ENCODE measurements at places on chromosomes 2 and 18. TPM values are rescaled to one million over a fixed set of nuclear protein-coding genes. Genes with fewer than 3 reads are reported as not detected.
A peak's percentile ranks its signal among the peaks of the same experiment; 100 is the strongest.

- no peak for DNase-seq
These were observed 12.7 kb upstream of the EFR3B start for GRCh38 chr2:25029183-25029554.

GRCh38 chr2:83186105-83186760 is 1272.8 kb downstream of the SUCLG1 start:
- DNase-seq: no peak

The PLCL1 gene
- 78.6 TPM for total RNA-seq

- no peak for DNase-seq
These were observed 34.4 kb downstream of the TEX51 start for GRCh38 chr2:126932966-126933710.

GRCh38 chr2:18777250-18777812 is 188.0 kb upstream of the NT5C1B start:
- DNase-seq: no peak

DNA sequence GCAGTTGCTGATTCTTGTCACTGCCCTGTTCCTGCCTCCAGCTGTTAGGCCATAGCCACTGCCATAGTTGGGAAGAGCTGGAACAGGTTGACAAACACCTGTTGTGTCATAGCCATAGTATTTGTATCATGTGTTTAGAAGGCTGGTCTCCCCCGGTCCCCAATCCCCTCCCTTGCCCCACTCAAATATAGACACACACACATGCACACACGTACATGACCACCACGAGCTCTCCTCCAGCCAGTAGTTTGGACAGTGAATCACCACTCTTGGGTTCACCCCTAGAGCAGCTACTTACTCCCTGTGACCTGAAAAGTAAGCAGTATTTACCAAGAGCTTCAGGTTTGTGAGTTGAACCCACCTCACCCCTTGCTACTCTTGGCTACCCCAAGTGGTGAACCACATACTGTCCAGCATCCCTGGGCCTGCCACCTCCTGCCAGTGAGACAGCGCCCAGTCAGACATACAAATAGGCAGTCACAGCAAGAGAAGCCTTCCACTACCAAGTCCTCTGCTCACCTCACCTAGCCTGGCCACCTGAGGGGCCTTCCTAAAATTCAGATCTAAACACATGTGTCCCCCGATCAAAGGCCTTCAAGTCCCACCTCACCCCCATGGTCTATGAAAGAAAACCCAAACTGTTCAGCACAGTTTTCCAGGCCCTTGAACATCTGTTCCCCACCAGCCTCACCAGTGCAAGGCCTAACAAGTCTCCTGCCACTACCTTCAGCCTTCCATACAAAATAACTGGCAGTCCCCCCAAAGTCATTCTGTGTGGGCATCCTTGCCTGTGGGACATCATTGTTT is 7.1 kb downstream of the PCBP1 start:
- DNase-seq: no peak

DNA sequence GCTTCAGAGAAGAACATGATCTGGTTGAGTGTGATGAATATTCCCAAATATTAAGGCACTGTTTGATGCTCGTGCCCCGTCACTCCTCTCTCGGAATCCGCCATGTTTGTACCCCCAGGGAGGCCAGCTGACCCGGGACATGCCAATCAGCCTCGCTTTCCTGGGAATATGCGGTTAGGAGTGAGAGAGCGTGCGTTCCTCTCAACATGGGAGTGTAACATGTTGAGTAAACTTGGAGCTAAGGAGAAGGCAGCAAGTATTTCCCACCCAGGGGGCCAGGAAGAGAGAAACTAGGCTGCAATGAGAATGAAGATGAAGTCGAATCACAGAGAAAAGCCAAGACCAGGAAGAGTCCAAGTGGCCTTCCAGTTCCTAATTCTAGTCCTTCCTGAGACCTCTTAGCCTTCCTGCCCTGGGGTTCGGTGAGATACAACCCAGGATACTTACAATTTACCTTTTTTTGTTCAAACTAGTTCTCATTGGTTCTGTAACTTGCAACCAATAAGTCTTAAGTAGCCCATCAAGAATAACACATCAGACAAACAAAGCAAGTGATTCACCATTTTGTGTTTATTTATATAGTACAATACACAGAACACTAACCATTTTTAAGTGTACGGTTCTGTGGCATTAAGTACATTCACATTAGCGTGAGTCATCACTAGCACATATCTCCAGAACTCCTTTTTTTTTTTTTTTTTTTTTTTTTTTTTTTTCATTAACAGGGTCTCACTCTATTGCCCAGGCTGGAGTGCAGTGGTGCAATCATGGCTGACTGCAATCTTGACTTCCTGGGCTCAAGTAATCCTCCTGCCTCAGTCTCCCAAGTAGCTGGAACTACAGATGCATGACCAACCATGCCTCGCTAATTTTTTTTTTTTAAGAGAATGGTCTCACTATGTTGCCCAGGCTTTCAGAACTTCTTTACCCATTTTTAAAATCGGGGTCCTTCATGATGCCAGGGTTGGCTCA is 36.4 kb upstream of the SLC1A4 start:
- no peak for DNase-seq

DNA sequence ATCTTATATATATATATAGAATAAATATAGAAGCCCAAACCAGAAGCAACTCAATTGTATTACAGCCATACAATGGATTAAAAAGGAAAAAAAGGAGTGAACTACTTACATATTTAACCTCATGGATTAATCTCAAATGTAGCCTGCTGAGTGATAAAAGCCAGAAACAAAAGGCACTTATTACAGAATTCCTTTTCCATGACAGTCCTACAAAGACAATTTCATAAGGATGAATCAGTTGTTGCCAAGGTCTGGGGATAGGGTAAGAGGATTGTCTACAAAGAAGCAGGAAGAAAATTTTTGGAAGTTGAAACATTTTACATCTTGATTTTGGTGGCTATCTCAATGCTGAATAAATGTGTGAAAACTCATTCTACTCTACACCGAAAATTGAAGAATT is 103.9 kb upstream of the DCC start:
- DNase-seq: no peak

GRCh38 chr2:136572335-136572734 is 193.0 kb upstream of the THSD7B start:
- DNase-seq: peak; percentile 73

DNA sequence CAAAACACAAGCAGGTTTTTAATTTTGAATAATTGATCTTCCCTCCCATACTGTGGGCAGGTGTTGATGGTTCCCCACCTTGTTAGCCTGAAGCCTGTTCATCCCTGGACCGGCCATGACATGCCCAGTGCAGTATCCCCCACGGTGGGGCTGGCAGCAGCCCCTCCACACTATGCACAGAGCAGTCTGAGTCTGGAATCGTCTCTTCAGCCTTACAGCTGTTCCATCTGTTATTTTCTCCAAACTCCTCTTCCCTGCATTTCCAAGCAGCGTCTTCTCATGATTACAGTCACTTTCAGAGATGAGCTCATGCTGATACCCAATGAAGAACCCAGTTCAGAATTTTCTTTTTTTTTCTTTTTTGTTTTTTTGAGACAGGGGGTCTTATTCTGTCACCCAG is 68.2 kb downstream of the ADI1 start:
- no peak for DNase-seq

The CPLX4 gene
- total RNA-seq: not detected

- no peak for DNase-seq
These were observed 465.0 kb downstream of the SUCLG1 start for GRCh38 chr2:83993873-83994632.

DNA sequence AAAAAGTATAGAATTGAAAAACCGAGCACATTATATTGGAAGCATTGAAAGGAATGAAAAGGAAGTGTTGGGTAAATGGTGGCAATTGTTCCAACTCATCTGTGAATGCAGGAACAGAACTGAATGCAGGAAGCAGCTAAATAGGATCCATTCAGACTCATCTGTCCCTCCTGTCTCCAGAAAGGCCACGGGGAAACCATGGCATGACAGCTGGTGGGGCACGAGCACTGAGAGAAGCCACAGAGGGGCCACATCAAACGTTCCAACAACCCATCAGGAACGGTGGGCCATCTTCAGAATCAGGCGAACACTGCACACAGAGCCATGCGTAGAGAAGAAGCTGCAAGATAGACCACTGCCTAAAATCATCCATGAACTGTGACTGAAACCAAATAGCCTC is 138.5 kb upstream of the SLC35G4 start:
- no peak for DNase-seq

The CLEC4F gene
- total RNA-seq: not detected

- DNase-seq: no peak
These were observed 300.1 kb downstream of the NOL4 start for GRCh38 chr18:33924576-33924975.

The CNNM3 gene
- 11.1 TPM for total RNA-seq

DNA sequence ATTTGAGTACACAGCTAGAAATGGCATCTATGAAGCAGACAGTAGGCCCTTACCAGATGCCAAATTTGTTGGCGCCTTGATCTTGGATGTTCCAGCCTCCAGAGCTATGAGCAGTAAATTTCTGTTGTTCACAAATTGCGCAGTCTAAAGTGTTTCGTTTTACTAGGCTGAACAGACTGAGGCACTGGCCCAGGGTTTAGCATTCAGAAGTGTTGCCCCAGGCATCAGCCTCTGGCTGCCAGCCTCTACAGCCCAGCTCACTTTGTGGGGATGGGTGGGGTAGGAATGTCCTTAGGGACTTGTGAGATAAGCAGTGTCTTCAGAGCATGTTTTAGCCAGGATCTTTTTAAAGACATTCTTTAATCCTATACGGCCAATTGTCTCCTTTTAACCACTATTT is 51.5 kb upstream of the MGAT5 start:
- DNase-seq: no peak

The TIA1 gene
- 45.1 TPM for total RNA-seq

DNA sequence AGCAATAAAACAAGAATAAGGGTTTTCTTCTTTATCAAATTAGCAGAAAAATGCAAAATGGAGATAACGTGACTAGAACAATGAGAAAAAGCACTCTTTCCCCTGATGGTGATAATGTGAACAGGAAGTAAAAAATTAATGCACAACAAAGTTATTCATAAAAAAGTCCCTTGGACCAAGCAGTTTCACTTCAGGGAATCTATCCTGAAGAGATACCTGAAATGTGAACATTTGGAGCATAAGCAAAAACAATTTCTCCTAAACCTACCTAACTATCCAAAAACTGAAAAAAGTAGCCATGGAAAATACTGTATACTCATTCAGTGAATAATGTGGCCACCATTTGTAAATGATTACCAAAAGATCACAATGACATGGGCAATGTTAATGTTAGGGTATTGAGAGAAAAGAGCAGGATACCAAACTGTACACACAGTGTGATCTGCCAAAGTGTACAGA is 48.7 kb downstream of the TRIP12 start:
- no peak for DNase-seq

GRCh38 chr2:152485954-152486736 is 151.2 kb downstream of the FMNL2 start:
- no peak for DNase-seq

- DNase-seq: no peak
These were observed 48.7 kb upstream of the C1GALT1C1L start for GRCh38 chr2:43724728-43725526.

GRCh38 chr2:121074293-121074932 is 210.6 kb downstream of the TFCP2L1 start:
- no peak for DNase-seq

The CHAC2 gene
- total RNA-seq: 3.8 TPM

The CDCA7 gene
- total RNA-seq: 0.96 TPM

GRCh38 chr2:209577376-209578357 is 153.8 kb downstream of the MAP2 start:
- DNase-seq: no peak

GRCh38 chr18:79720359-79720733 is 40.7 kb downstream of the CTDP1 start:
- no peak for DNase-seq

The CTNNA2 gene
- total RNA-seq: not detected

The VIT gene
- 8.5 TPM for total RNA-seq

DNA sequence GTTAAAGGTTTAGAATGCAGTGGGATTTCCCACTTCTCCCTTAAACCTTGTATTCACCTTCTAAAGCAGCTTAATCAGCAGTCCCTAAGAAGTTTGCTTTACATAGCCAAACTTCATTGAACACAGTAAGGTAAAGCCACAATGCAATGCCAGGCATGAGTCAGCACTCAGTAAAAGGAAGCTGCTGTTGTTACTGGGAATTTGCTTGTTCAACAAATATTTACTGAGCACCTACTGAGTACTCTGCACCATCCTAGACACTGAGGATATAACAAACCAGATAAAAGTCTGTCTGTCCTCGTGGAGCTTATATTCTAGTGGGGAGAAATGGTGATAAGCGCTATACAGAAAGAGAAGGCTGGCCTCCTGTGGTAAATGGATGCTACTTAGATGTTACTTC is 162.7 kb downstream of the PKP4 start:
- DNase-seq: no peak

The NEB gene
- 30.5 TPM for total RNA-seq

DNA sequence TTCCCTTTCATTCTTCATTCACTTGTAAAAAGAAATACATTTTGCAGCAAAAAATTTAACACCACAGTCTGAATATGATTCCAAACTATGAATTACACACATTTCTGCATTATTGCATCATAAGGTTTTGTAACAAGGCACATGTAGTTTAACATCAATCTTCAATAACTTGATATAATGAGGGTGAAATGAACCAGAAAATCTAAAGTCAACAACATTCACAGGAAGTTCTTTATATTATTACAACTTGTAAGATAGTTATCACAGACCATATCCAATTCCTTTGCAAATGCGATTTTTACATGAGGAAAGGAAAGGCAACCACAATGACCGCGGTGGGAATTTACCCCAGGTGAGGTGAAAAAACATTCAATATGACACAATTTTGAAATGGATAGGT is 213.3 kb downstream of the NAPG start:
- no peak for DNase-seq

The SKOR2 gene
- not detected for total RNA-seq

The GBX2 gene
- total RNA-seq: not detected

GRCh38 chr18:12291690-12292089 is 16.4 kb upstream of the TUBB6 start:
- no peak for DNase-seq

- DNase-seq: no peak
These were observed 23.0 kb downstream of the EMX1 start for GRCh38 chr2:72940361-72940760.

GRCh38 chr2:11407413-11407812 is 58.5 kb downstream of the E2F6 start:
- DNase-seq: no peak

DNA sequence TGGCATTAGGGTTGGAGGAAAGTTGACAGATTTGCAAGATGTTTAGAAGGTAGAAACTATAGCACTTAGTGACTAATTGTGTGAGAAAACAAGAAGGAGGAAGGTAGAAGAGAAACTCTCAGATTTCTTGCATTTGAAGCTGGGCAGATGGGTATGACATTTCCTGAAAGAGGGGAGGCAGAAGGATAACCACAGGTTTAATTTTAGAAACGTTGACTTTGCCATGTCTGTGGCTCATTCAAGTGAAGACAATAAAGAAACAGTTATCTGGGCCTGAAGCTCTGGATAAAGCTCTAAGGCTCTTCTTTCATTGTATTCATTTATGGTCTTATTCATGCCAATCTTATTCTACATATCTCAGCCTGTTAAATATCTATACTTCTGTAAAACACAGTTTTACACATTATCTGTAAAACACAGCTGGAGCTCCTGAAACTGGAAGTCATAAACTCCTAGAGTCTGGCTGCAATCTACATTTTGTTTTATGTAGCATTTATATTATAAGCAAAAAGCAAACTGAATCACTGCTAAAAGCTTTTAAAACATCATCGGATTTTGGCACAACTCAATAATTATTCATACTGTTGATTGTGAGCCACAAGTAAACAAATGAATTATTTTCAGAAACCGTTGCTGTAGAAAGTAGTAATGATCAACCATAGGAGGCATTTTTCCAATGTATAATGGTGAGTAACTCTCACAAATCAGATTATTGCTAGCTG is 138.5 kb downstream of the RIT2 start:
- no peak for DNase-seq

All from left ventricle myocardium inferior (tissue), 1 donor.